Spinal cord (tissue), 10 donors: ENCODE measurements at places on chromosomes 1 and 21. TPM values are rescaled to one million over a fixed set of nuclear protein-coding genes. Genes with fewer than 3 reads are reported as not detected.

CFHR2 gene
- not detected for polyA plus RNA-seq

SLC30A10 gene
- 15.9 TPM for polyA plus RNA-seq

CD2 gene
- polyA plus RNA-seq: not detected

KRTAP10-6 gene
- not detected for polyA plus RNA-seq

ABCD3 gene
- 53.7 TPM for polyA plus RNA-seq

SSX2IP gene
- 19.9 TPM for polyA plus RNA-seq

CD1E gene
- not detected for polyA plus RNA-seq

PPP1R15B gene
- polyA plus RNA-seq: 40.5 TPM

BCL2L15 gene
- 2.0 TPM for polyA plus RNA-seq

TAS1R3 gene
- polyA plus RNA-seq: 0.86 TPM
